ENCODE measurements at places on chromosomes 7 and 10.
A peak's percentile ranks its signal among the peaks of the same experiment; 100 is the strongest.

DNA sequence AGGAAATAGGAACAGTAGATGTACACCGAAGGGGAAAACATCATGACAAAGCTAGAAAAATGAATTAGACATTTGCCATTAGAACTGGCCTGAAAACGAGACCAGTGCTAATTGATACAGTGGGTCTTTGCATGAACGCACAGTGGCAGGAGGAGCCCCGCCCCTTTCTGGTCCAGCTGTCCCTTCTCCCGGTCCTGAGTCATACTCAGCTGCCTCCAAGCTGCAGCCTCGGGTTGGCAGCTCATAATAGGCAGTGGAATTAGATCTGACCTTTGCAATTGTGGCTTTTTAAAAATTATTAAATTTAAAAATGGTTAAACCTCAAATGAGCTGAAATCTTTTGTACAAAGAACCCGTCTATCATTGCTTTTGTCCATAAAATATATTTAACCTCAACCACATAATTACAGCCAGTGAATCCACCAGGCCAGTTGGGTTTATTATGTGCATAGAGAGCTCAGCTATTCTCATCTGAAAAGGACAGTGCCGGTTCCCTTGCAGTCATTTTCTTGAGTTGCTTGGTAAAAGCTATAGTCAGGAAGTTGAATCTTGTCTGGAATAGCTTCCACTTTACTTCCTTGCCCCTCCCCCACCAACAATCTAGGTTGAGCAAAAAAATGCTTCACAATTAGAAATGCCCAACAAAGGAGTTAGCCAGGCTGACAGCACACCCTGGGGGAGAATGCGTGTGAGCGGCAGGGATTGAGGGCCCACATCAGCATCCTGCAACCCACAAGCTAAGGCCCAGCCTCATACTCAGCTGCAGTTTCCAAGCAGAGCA lies 147.1 kb downstream of the BUB3 start:
- DNase-seq: peak; percentile 49

- no peak for DNase-seq
These were observed 33.9 kb upstream of the IKZF1 start for GRCh38 chr7:50270531-50271018.

DNA sequence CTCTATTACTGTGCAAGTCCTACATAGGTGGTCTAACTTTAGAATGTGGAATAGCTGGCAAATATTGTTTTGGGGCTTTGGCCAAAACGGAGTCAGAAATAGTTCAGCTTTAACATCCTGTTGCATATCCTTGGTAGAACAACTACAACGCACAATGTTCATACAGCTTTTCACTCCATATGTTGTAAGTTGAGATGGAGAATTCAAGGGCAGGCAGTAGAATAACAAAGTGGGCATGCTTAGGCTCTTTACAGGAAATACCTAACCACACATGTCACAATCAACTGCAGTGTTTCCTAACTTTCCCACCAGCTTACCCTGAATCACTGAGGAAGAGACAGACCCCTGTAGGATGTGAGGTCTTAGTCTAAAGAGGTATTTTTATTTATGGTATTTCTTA lies 122.3 kb downstream of the PPP1R3A start:
- DNase-seq: no peak

DNA sequence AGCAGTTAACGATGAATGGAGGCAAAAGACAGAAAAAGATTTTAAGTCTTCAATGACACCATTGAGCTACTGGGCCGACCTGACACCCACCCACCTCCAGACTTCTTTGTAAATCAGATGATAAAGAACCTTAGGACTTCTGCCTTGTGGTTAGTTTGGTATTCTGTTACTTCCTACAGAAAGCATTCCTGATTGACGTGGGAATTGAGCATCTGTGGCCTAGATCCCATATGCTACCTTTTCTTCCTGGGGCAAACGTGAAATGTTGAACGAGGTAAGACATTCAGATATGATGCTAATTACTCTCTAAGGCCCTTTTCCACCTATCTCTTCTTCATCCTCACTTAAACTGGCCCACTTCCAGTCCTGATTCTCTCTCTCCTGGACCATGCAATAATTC lies 10.2 kb downstream of the PRLHR start:
- DNase-seq: no peak

GRCh38 chr7:123440101-123440548 lies 94.3 kb downstream of the IQUB start:
- no peak for DNase-seq
